Fibroblast of skin of right biceps (primary cell): ENCODE measurements at places on chromosomes 16 and 17.

- DNase-seq: peak; percentile 61
Measured at GRCh38 chr17:35889818-35890773, 9.9 kb upstream of the CCL5 start.

GRCh38 chr16:89216315-89217137 lies 977 bp upstream of the ZNF778 start:
- peak; percentile 74 for DNase-seq

DNA sequence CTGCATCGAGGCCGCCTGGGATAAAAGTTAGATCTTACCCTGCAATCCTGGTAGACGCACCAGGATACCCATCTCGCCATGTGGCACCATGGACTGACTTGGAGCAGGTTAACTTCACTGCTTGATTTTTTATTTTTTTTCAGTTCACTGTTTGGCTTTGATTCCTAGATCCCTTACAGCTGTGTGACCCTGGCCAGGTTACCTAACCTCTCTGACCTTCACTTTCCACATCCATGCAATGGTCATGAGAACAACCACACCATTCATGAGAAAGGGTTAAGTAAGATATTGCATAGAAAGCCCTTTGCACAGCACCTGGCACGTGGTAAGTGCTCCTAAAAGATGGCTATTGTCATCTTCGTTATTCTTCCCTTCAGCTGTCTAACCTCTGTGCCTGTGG lies 230.5 kb downstream of the SOX9 start:
- no peak for DNase-seq

- no peak for DNase-seq
Measured at GRCh38 chr17:43611230-43611969, 50.3 kb downstream of the MEOX1 start.

DNA sequence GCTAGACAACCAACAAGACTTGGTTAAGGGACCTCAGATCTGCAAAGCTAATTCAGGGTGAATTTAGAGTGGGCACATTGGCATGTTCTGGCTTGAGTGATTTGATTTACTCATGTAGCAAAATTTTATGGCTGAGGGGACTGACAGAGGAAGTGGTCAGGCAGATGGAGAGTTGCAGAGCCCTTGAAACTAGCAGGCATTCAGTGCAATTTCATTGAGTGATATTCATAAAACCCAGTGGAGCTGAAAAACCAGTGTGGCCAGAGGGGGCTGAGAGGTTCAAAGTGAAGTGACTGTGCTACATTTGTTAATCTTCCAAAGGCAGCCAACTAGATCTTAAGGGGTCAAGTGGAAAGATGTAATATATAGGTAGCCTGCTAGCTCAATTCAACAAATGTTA lies 2.2 kb upstream of the TMEM94 start:
- no peak for DNase-seq
